Posterior vena cava (tissue), 2 donors: ENCODE measurements at places on chromosomes 7 and 10.

DNA sequence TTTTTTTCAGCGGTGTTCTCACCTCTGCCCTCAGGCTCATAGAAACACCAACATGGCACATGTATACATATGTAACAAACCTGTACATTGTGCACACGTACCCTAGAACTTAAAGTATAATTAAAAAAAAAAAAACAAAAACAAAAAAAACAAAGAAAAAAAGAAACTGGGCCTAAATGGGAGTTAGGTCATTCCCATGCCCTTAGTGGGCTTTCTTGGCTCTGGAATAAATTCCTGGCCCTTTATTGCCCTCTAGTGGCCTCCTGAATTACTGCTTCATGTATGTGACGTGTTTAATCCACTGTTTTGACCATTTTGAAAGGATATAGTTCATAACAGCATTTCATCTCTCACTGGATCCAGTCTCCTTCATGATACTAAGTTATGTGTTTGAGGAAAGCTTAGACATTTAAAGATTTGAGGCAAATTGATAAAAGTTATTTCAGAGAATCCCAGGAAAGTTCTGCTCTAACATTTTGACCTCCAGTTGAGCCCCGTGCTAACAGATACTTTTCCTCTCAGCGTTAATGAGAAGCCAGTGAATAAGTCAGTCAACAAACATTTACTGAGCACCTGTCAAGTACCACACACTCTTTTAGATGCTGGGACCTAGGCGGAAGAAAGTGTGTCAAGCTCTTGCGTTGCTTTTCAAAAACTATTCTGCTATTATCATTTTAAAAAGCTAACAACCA, 54.7 kb upstream of the SYPL1 start:
- no peak for DNase-seq

DNA sequence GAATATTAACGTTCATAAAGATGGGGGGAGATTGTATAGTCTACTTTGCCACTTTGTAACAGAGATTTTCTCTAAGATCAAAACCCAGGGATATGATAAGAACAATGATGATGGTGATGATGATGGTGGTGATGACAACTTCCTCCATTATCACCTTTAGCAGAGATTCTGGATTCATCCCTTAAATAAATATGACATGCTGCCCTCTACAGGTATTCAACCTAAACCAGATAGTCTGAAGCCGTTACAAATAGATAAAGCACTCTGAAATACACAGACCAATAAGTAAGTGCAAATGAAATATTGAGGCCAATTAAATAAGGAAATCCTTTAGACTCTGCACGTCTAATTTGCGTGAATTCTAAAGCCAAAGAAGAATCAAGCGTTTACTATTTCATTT, 211.5 kb downstream of the CREB5 start:
- no peak for DNase-seq

- DNase-seq = no peak
Observed at GRCh38 chr7:8296362-8296659, 34.3 kb upstream of the ICA1 start.

GRCh38 chr7:13282377-13282980, 595.0 kb downstream of the ARL4A start:
- no peak for DNase-seq

- DNase-seq = no peak
Observed at GRCh38 chr7:116621649-116622048, 50.3 kb upstream of the MET start.
